ENCODE measurements at places on chromosomes 16 and 17. TPM values are rescaled to one million over a fixed set of nuclear protein-coding genes. Genes with fewer than 3 reads are reported as not detected.

The TMEM98 gene
- 35.6 TPM for total RNA-seq

The SCNN1B gene
- not detected for total RNA-seq

The BICDL2 gene
- not detected for total RNA-seq

The TMEM132E gene
- 0.78 TPM for total RNA-seq

The CCL11 gene
- total RNA-seq, result not detected

The CCL17 gene
- not detected for total RNA-seq

The CCL5 gene
- 0.47 TPM for total RNA-seq

The CDC6 gene
- total RNA-seq, result 1.6 TPM

The NACA2 gene
- not detected for total RNA-seq

The QPRT gene
- 4.4 TPM for total RNA-seq

The PIRT gene
- 0.94 TPM for total RNA-seq

All from occipital lobe (tissue), 3 donors.